ENCODE measurements at places on chromosomes 6 and 20.

GRCh38 chr6:115706981-115707380, 353.7 kb downstream of the FRK start:
- DNase-seq, result no peak

DNA sequence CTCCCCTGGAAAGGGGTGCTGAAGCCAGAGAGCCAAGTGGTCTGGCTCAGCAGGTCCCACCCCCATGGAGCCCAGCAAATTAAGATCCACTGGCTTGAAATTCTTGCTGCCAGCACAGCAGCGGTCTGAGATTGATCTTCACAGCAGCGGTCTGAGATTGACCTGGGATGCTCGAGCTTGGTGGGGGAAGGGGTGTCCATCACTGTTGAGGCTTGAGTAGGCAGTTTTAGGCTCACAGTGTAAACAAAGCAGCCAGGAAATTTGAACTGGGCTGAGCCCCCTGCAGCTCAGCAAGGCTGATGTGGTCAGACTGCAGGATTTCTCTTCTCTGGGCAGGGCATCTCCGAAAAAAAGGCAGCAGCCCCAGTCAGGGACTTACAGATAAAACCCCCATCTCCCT, 41.3 kb upstream of the B3GAT2 start:
- no peak for DNase-seq

DNA sequence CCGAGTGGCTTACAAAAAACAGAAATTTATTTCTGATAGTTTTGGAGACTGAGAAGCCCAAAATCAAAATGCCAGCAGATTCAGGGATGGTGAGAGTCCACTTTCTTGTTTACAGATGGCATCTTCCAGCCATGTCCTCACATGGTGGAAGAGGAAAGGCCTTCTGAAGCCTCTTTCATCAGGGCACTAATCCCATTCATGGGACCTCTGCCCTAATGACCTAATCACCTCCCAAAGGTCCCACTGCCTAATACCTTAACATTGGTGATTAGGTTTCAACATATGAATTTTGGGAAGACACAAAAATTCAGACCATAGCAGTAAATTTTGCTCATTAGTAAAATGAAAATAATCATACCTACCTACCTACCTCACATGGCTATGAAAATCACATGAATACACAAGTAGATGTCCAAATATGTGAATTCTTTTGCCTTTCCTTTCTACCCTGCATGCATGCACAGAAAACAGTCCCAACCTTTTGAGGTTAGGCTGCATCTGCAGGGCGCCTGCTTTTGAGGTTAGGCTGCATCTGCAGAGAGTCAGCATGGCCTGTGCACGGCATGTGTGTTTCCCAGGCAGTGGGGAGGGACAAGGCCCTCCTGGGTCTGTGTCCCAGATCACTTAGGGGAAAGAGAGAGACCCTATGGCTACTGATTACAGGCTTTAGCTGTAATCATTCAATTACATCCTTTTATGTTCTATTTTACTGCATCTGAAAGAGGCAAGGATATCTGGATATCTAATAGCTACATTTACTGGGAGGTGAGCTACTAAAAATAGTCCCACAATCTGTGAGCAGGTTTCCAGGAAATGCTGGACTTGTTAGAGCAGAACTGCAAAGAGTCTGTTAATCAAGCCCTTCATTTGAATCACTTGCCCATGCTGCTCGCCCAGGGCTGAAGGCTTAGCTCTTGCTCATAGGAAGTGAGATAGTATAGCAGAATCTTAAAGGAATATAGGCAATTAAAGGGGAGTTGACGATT, 497.7 kb upstream of the MARCKS start:
- no peak for DNase-seq

DNA sequence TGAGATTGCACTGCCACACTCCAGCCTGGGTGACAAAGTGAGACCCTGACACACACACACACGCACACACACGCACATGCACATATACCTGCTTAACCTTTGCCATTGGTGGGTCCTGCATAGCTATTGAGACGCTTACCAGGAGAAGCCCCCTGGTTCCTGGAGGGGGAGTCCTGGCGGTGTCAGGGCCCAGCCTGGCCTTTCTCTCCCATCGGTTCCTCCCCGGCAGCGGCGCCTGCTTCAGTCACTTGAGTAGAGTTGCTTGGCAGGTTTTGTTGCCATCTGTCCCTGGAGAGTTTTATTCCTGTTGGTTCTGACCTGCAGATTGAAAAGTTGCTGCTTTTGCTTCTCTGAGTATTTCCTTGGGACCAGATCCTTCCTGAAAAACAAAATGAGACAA, 20.6 kb upstream of the FAM209A start:
- no peak for DNase-seq

DNA sequence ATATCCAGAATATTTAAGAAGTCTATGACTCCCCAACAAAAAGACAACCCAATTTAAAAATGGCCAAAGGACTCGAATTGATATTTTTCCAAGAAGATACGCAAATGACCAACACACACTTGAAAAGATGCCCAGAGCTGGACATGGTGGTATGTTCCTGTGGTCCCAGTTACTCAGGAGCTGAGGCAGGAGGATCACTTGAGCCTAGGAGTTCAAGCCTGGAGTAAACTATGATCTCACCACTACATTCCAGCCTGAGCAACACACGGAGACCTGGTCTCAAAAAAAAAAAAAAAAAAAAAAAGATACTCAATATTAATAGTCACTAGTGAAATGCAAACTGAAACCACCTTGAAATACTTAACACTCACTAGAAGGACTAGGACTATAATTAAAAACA, 12.2 kb upstream of the ARMC2 start:
- DNase-seq, result no peak

DNA sequence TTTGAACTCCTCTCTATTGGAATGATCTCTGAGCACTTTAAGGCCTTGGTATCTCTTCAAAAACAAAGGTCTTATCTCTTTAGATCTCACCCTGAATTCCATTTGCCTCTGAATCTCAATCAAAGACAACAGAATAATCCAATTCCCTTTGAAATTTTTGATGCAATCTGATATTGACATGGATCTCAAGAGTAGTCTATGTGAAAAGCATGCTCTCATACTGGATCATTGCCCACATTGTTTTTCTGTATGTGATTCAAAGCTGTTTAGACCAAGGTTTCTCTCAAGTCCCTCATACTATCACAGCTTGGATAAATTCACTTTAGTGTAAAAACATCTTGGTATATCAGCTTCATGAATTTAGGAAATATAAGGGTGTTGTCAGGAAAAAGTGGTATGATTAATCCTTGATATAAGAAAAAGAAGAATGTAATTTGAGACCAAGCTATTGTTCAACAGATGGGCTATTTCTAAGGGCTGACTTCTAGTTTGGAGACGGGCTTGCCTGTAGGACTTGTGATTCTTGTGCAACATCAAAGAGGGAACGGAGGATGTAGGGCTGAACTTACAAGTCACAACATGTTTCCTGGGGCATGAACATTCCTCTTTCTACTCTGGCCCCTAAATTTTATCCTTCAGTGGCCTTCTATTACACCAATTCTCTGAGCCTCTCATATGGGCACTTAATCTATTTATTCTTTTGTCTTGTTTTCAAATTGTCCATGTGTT, 77.9 kb upstream of the CITED2 start:
- peak; percentile 68 for DNase-seq

- DNase-seq, result no peak
Observed at GRCh38 chr6:157486572-157486971, 105.6 kb downstream of the ZDHHC14 start.

GRCh38 chr20:44811150-44811685, 872 bp upstream of the RIMS4 start:
- no peak for DNase-seq

DNA sequence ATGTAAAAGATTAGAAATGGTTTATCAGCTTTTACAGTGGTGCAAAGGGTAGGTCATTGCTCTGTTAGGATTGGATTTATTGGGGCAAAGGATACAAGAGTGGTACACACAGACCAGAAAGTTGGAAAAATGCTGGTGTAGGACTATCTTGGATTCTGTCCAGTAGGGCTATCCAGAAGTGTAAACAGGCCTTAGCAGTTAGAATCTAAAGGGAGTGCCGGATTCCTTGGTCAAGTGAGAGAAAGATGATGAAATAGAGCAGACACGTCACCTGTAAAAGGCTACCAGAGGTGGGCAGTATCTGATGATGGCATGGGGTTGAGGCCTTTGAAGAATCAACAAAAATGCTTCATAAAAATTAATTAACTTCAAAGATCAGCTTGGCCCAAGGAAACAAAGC, 975.9 kb downstream of the KIF16B start:
- DNase-seq, result no peak

GRCh38 chr20:49115564-49115963, 69.5 kb downstream of the CSE1L start:
- no peak for DNase-seq

DNA sequence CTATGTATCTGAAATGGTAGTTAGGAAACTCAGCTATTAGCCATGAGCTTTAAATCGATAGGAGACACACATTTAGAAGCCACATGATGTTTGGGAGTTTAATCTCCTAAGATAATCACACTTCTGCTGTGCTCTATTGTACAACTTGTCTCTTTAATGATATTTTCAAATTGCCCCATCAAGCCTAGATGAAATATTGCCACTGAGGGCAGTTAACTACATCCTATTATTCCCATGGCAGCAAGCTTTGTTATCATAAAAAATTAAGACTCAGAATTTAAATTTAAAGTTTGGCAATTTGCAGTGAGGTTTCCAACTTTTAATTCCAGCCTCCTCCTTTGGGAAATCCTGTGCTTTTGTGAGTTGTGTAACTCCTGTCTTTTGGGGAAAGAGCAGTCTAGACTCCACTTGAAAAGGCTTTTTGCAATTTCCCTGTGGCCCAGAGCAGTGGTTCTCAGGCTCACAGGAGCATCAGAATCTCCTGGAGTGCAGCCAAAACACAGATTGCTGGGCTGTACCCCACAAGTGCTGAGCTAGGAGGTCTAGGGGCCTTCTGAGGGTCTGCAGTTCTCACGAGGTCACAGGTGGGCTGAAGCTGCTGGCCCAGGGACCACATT, 792.4 kb downstream of the QKI start:
- DNase-seq, result no peak

GRCh38 chr6:121535777-121536176, 100.3 kb downstream of the GJA1 start:
- no peak for DNase-seq

GRCh38 chr20:59831916-59832270, 101.5 kb downstream of the SYCP2 start:
- no peak for DNase-seq

- DNase-seq, result no peak
Observed at GRCh38 chr20:33441142-33441955, 2.2 kb downstream of the SNTA1 start.

DNA sequence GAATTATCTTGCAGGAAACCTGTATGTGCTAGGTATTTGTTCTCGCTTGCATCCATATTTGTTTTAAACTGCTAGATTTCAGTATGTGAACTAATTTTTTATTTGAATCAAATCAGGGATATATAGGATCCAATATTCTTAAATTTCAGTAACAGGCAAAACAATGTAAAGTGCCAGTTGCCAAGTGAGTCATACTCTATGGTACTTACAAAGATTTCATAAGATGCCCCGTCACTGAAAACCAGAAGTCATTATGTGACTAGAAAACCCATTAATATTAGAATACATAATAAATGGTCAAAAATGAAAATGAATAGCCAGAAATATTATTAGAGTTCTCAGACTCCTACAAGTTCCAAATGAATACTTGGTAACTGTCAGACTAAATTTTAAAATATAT, 481.2 kb downstream of the TFAP2A start:
- DNase-seq, result no peak

DNA sequence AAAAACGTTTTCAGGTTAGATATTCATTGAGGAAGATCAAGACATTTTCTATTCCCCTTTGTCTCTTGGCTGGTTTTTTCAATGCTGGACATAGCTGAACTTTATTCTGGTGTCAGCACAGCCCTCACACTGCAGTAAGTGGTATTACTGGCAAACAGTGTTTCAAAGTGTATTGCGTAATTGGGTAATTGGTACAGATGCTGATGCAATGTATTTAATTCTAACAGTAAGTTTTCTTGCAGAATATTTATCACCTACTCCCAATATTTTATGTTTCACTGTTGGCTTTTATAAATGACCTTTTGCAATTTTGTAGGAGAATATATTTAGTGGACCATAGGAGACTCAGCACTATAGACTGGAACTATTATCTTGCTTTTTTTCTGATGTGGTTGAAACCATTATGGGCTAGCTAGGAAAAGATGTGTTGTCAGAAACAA, 287.6 kb upstream of the SOX4 start:
- peak; percentile 64 for DNase-seq

DNA sequence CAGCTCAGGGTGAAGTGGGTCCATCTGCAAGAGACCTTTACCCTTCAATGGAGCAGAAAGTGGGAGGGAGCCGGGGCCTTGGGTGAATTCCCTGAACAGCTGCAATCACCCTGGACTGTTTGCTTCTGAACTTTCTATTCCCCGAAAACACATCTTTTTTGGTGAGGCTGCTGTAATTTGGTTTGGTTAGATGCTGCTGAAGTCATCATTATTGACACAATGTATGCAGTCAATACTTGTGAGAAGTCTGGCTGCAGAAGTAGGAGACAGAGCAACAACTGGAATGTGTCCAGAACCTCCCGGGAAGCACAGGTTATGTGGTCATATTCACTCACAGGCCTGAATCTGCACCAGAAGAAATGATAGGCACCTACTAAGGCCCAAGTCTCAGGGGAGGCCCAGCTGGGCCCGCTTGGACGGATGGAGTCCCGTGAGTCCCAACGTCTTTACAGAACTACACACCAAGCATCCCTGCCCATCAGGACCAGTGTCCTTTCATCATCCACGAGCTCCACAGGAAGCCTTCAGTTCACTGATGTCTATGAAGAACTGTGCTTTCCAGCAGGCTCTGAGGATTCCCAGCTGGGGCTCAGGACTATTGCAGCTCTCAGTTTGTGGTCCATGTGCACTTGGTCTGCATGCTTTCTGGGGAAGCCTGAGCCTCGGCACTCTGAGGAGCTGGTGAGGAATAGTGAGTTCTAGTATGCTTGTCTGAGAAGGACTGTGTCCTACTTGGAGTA, 177.6 kb downstream of the THBS2 start:
- no peak for DNase-seq

- DNase-seq, result no peak
Observed at GRCh38 chr6:106099235-106099537, 13.1 kb downstream of the PRDM1 start.

GRCh38 chr6:91654793-91655192, 1067.9 kb upstream of the MAP3K7 start:
- no peak for DNase-seq

DNA sequence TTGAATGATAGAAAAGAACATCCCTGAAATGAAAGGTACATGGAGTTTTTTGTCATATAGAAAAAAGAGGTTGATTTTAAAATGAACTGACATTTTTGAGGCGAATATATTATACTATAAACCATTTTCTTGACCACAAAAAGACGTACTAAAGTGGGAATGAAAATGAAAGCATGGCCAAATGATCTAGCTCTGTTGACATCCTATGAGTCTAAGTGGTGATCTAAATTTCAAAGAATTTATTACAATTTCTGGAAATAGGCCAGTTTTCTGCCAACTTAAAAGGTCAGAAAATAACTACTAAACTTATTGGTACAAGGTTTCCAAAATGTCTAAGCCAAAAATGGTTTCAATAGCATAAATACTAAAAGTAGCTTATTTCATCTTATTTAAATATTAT, 536.8 kb downstream of the EYS start:
- DNase-seq, result peak; percentile 5

GRCh38 chr6:42113936-42114636, 28.3 kb downstream of the C6orf132 start:
- DNase-seq, result no peak
